ENCODE measurements at places on chromosomes 11 and 22.
A peak's percentile ranks its signal among the peaks of the same experiment; 100 is the strongest.

GRCh38 chr11:12642806-12643428, 31.3 kb upstream of the TEAD1 start:
- DNase-seq: no peak

DNA sequence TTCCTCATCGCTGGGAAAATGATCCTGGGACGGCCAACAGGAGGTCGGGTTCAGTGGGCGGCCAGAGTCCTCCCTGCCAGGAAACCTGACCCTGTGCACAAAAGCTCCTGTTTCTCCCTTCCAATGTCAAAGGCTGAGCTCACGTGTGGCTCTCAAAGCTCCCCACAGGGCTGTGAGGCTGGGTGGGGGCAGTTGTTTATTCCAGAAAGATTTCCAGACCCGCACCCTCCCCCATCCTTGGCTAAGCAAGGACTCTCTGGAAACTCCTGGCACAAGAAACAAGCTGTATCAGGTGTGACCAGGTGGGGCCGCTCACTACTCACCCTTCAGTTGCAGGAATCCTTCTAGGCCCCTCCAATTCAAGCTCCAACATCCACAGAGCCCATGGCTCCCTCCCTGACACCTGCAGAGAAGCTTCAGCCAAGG, 131.9 kb downstream of the SHANK2 start:
- no peak for DNase-seq

DNA sequence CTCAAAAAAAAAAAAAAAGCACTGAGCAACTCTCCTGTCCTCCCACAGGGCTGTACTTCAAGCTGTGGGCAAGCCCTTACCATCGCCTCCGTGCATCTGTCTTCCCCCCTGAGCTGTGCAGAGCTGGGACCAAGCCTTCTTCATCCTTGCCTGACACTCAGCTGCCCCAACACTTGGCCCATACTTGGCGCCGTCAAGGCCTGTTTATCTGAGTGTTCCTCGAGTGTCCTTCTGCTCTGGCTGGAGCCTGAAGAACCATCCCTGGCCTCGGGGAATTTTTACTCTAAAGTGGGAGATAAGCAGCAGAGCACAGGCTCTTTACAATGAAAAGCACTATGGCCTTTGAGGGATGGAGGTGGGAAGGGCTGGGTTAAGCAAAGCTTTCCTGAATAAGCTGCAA, 1.6 kb upstream of the TIRAP start:
- DNase-seq: peak; percentile 99

DNA sequence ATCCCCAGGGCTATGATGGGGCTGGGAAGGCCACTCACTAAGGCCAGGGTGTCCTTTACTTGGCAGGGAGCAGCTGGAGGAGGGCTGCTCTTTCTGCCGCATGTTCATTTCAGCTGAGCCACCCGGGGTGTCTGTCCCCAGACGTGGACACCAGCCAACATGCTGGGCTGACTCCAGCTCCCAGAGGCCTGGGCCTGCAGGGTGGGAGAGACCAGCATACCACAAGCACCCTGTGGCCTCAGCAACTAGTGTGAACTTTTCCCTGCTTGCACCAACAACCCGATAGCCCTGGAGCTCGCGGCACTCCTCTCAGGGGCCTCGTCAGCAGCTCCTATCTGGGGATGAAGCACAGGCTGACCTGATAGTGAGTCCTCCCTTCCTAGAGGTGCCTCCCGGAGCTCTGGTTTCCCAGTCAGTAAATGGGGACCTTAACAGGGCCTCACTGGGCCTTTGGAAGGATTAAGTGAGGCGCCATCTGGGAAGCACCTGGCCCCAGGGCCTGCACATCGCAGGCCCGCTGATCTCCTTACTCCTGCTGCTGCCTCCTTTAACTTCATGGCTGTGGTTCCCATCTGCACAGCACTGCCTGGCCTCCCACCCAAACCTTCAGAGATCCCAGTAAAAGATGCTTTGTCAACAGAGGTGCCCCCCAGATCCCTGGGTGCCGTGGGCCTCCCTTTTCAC, 83.4 kb downstream of the GALNT18 start:
- DNase-seq: no peak

DNA sequence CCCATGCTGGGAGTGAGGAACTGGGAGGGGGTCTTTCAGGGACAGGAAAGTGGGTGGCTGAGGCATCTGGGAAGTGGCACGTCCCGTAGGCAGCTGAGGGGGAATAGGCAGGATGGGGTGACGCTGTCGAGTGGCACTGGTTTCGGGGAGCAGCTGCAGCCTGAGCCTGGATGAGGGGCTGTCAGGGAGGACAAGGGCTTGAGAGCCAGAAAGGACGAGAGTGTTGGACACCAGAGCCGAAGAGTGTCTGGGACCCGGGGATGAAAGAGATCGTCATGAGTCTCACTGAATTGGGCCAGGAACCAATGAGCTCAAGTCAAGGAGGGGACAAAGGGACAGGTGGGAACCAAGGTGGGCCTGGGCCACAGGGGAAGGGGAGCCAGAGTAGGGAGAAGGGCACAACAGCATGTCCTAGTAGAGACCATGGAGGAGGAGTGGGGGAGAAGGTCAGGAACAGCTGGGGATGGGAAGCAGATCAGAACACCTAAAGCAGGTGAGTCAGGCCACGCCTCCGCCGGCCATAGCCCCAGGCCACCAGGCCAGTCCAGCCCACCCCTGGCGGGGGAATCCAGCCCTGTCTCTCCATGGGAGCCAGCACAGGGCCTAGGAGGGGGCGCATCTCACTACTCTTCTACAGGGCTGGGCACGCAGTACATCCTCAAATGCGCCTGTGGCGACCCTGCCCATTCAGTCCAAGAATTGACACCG, 4.2 kb downstream of the RAB3IL1 start:
- DNase-seq: no peak

DNA sequence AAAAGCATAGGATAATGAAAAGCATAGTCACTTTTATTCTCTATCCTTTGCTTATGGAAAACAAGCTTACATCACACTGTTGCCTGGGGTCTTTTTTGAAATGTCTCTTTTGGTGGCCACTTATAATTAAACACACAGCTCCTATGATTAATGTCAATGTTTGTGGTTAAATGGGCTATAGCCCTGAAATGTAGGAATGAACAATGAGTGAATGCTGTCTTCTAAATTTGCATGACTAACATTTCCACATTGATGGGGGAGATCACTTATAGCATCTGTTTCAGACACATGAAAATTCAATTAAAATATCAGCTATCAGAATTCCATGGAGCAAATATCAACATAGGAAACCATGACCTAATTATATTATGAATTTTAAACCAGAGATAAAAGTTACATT, 171.4 kb upstream of the FAT3 start:
- DNase-seq: no peak

GRCh38 chr22:47307326-47307725, 544.9 kb downstream of the TBC1D22A start:
- DNase-seq: no peak

GRCh38 chr11:68724293-68724692, 27.0 kb downstream of the TESMIN start:
- no peak for DNase-seq

GRCh38 chr11:12867531-12867930, 141.6 kb upstream of the RASSF10 start:
- DNase-seq: no peak

DNA sequence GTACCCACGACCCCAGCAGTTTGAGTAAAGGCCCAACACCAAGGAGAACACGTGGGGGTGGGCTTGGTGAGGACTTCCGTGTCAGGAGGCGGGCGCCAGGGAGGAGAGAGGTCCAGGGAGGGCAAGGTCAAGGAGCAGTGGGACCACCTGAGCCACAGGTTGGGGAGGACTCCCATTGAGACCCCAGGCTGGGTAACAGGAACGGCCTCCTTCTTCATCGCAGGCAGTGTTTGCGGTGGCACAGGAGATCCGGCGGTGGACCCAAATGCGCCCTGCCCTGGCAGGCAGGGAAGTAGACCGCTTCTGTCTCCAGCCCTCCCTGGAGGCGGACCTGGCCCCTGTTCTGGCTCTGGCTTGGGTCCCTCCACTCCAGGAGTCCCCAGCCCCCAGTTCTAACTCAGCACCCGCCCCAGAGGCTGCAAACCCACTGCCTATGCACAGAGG, 5.9 kb upstream of the TBX1 start:
- DNase-seq: no peak
